GM18507 (cell line): ENCODE measurements at places on chromosomes 1 and 21.

DNA sequence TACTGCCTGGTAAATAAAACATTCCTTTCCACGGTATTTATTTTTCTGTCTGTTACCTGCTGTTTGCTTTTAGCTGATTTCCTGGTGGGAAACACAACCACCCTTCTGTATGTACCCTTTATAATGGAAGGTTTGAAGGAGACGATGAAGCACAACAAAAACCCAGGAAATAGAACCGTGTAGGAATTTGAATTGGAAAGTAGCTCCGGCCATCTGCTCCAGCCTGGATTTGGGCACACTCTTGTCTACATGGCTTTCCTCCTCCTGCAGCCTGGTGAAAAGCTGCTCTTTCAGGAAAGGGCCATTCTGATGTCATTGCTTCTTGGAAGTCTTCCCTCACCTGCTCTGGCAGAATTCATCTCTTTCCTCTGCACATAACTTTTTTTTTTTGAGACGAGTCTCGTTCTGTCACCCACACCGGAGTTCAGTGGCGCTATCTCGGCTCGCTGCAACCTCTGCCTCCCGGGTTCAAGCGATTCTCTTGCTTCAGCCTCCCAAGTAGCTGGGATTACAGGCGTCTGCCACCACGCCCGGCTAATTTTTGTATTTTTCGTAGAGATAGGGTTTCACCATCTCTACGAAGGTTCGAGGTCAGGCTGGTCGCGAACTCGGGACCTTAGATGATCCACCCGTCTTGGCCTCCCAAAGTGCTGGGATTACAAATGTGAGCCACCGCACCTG is 2.7 kb downstream of the AK4 start:
- no peak for DNase-seq

DNA sequence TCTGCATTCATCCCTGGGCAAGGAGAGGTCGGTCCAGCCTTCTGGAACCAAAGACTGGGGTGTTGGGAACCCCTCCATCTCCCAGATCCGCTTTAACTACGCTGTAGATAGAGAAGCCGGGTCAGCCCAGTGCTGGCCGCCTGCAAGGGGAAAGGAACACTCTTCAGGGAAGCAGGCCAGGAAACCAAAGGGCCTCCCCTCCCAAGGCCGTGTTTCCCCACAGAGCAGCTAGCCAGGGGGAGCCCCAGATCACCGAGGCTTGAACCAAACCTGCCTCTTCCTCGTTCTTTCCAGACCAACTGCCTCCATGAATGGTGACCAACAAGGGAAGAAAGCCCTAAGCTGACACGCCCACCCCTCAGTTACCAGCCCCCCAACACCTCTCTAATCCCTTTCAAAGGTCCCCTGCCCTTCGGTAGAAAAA is 1.2 kb upstream of the CHD5 start:
- no peak for DNase-seq

DNA sequence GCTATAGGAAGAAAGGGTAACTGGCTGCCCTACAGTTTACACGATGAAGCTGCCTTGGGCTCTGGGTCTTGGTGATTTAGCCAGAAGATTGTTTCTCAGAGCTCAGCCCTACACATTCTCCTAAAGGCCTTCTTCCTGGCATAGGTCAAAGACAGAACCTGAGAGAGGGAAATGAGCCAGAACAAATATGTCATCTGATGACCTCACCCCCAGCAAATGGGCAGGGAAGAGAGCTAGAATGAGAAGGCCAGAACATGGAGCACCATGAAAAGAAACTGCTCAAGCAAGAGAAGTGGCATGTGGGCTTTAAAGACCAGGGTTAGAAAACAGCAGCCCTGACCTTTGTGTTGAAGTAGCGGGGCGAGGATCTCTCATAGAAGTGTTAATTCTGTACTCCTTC is 5.5 kb upstream of the ILDR2 start:
- no peak for DNase-seq

DNA sequence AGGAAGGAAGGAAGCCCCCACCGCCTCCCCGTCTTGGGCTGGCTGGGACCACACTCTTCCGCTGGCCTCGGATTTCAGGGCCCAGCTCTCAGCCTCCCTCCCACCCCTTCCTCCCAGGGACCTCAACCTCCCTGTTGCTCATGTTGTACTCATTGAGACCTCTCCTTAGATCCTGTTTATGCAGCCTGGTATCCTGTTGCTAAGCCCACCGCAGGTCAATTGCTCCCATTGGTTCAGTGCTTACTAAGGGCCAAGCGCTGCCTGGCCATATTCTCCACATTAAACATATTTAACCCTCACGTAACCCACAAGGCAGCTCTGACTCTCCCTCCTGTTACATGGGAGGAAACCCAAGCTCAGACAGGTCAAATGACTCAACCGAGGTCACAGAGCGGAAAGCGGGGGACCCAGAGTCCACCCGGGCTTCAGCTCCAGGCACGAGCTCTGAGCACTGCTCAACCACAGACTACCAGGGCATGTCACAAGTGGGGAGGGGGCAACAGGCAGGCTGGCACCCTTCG is 23.2 kb upstream of the H6PD start:
- DNase-seq = no peak

GRCh38 chr1:77273891-77274290 is 7.9 kb upstream of the AK5 start:
- DNase-seq = no peak

GRCh38 chr1:37325010-37325409 is 149.4 kb upstream of the ZC3H12A start:
- DNase-seq = no peak
